ENCODE measurements at places on chromosomes 2 and 18.

DNA sequence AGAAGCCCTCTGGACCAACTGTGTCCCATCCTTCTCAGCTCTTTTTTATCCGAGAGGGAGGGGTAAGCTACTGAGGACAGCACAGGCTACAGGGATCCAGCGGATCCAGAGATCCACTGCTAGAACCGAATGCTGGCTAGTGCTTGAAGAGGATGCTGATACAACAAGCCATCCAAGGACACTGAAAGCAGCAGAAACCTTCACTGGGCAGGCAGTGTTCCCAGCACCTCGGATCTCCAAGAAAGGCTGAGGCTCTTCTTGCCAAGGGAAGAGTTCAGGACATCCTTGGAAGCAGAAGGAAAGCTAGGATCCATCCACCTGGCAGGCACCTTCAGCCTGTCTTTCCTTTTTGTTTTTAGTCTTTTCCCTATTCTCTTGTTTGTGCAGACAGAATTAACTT is 13.2 kb upstream of the FHOD3 start:
- DNase-seq: no peak

GRCh38 chr2:206556357-206556949 is 85.8 kb upstream of the FAM237A start:
- DNase-seq: no peak

GRCh38 chr2:45370369-45370768 is 240.7 kb downstream of the SRBD1 start:
- DNase-seq: no peak

DNA sequence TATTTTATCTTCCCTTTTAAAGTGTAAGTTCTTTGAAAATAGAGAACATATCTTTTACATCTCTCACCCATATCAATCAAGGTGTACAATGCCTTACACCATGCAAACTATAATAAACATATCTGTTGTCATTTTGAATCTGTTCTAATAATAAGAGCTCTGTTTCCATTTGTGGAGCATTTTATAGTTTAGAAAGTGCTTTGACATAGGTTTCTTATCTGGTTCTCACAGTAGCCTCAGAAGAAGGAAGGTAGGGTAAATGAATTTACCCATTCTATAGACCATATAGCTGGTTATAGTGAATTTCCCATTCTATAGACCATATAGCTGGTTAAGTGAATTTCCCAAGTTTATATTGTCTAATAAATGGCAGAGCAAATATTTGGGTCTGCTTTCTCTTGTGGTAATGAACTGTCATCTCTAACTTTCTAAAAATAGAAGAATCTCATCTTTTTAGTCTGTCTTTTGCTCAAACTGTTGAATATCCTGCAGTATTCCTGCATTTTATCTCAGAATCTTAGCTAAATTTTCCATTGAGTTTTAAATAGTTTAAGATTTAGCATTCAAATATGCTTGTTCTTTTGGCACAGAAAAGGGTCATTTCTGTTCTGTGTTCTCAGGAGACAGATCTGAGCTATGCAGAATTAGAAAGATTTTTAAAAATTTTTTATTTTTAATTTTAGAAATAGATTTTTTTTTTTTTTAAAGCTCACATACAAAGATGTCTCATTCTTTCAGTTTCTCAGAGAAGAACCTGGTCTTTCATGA is 80.7 kb upstream of the STON1 start:
- no peak for DNase-seq

DNA sequence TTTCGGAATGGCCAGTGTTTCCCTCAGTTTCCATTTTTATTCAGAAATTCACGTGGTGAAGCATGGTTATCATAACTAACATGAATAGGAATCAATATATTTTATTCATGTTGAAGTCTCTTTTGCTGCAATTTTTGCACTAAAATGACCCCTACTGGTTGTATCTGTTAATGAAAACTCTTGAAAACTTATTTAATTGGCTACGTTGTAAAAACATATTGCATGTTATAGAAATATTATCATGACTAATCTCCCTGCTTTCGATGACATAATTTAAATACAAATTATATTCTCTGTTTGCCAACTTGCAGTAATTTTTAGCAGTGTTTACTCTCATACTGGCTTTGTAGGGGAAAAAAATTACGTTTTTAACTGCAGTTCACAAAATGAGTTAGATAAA is 3.5 kb downstream of the CRIM1 start:
- DNase-seq: no peak

- no peak for DNase-seq
Observed at GRCh38 chr18:77115192-77115953, 17.2 kb downstream of the MBP start.

- no peak for DNase-seq
Observed at GRCh38 chr18:42287047-42287446, 332.0 kb downstream of the PIK3C3 start.

GRCh38 chr2:60440767-60441163 is 112.7 kb downstream of the BCL11A start:
- no peak for DNase-seq

- peak; percentile 17 for DNase-seq
Observed at GRCh38 chr2:24559473-24560113, 68.5 kb downstream of the NCOA1 start.

- peak; percentile 87 for DNase-seq
Observed at GRCh38 chr2:218387369-218388194, 5.5 kb downstream of the SLC11A1 start.

- no peak for DNase-seq
Observed at GRCh38 chr2:199310771-199311585, 146.8 kb downstream of the SATB2 start.

DNA sequence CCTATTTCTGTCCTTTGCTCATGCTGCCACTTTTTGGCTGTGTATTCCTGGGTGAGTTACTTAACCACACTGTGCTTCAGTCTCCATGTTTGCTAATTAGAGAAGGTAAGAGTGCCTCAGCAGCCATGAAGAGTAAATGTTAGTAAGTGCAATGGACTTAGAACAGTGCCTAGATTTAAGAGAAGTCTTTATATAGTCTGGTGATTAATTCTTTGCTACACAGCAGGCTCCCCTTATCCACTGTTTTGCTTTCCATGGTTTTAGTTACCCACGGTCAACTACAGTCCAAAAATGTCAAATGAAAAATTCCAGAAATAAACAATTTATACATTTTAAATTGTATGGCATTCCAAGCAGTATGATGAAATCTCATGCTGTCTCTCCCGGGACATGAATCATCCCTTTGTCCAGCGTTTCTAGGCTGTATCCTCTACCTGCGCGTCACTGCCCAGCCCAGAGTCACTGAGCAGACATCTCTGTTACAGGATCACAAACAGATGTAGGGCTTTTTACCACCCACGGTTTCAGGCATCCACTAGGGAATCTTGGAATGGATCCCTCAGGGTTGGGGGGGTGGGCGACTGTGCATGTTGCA is 91.0 kb downstream of the CTIF start:
- DNase-seq: no peak

GRCh38 chr2:215878476-215879063 is 134.8 kb downstream of the MREG start:
- no peak for DNase-seq

DNA sequence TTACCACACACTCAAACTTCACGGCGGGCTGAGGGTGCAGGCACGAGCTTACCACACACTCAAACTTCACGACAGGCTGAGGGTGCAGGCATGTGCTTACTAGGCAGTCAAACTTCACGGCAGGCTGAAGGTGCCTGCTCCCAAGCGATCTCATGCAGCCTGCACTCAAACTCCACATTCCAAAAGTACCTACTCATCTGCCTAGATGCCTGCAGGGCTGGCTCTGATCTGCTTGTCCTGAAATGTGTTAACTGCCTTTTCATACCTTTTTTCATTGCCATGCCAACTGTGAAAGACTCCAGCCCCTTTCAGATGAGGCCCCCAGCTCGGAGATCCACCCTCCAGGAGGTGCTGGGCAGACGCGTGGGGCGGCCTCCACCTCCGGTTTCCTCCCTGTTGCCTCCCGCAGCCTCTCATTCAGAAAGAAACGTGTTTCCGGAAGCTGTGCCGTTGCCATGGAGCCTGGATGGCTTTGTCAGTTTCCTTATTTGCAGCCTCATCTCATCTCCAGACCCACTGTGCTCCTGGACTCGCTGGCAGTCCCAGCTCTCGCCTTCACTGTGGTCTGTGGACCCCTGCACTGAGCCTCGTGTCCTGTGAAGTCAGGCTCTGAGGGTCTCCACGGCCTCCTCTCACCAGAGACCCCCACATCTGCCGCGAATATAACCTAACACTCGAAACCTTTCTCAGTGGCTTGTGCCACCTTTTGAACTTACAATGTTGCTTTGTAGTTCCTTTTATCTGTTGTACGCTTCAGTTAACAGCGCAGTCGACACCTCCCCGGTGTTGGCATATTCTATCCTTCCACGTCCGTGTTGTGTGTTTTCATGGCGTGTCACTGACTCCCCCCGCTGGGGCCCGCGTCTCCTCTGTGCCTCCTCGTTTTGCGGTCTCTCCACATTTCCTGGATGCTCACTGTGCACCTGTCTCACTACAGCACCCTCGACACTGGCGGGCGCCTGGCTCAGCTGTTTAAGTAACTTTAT is 106.1 kb upstream of the ALKAL2 start:
- DNase-seq: peak; percentile 92

- DNase-seq: no peak
Observed at GRCh38 chr2:107132070-107132469, 246.1 kb upstream of the ST6GAL2 start.

DNA sequence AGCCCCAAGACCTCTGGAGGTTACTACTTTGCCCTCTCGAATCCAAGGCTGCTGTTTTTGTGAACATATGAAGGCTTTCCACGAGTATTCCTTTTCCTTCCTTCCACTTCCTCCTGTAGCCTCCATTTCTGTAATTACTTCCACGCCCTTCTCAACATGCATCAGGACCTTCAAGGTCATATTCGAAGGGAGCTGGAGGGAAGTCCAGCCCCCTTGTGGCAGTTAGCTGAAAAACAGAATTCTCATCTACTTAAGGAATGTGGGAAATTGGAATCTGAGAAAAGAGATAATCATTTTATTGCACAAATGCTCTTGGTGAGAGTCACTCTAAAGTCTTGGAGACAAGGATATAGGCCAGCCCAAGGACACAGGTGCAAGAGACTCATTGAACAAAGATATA is 1000.2 kb downstream of the TDRD15 start:
- peak; percentile 10 for DNase-seq
